Bronchial epithelial cell (primary cell): ENCODE measurements at places on chromosomes 16 and 17.
A peak's percentile ranks its signal among the peaks of the same experiment; 100 is the strongest.

GRCh38 chr16:87465879-87466278, 26.9 kb downstream of the ZCCHC14 start:
- DNase-seq = no peak

DNA sequence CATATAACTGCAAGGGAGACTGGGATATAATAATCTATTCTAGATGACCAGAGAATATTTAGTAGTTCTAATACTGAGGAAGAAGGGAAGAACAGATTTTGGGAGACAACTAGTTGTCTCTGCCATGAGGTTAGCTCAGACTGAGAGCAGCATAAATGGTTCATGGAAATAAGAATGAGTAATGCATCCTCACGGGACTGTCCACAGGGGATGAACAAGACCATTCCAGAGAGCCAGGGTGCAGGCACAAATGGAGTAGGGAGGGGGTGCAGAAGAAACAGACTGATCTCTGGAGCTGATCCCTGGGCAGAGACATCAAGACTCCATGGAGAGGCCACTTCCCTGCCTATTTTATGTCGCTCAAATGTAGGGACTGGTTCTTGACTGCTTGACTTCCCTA, 30.4 kb downstream of the NLRC5 start:
- no peak for DNase-seq

DNA sequence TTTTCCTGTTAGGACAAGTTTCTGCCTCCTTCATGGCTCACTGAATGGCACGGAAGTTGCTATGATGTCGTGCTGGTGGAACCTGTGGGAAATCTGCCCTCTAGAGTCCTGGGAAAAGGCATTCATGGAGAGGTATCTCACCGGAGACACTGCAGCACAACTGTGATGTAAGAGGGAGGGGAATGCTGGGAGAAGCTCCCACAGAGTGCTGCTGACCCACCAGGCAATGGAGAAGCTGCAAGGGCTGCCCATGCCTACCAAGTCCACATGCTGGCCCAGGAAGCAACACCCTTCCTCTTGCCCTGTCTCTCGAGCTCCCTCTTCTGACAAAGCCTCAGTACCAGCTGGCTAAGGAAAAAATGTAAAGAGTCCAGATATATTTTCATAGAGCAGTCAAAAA, 45.2 kb upstream of the SLC5A11 start:
- DNase-seq = peak; percentile 83

GRCh38 chr16:89020068-89020924, 43.3 kb upstream of the CBFA2T3 start:
- DNase-seq = no peak

- DNase-seq = no peak
Measured at GRCh38 chr17:65446838-65447526, 114.5 kb downstream of the AXIN2 start.

- DNase-seq = peak; percentile 40
Measured at GRCh38 chr16:71807905-71808592, 585 bp downstream of the AP1G1 start.

- DNase-seq = no peak
Measured at GRCh38 chr16:79062821-79063220, 537.7 kb downstream of the MAF start.

- no peak for DNase-seq
Measured at GRCh38 chr16:85399583-85400284, 213.4 kb upstream of the GSE1 start.

DNA sequence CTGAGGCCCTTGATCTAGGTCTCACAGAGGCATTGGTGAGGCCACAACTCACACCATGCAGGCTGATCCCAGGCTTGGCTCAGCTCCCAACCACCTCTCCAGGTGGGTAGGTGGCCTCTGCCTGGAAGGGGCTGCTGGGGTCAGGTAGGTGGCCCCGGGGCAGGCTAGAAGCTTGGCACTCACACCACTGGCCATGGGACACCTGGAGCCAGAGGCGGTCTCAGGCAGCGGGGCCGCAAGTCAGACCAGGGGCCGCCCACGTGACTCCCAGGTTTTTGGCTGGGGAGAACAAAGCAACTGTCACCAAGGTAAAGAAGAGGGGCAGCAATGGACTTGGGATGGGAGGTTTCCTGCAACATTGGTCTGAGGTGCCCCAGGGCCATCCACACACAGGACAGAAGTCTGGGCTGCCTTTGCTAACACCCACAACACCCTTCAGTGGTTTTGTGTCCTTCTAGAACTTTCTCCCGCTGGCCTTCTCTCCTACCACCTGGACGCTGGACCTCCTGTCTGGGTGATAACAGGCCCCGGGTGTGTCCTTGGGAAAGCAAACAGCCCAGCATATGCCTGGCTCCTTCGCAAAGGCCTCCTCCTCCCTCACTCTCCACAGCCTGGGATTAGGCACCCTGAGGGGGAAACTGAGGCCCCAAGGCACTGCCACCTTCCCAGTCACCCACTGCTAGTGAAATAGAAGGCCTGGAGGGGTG, 16.4 kb downstream of the C16orf74 start:
- no peak for DNase-seq

GRCh38 chr17:73650140-73650539, 5.9 kb upstream of the SDK2 start:
- DNase-seq = no peak

DNA sequence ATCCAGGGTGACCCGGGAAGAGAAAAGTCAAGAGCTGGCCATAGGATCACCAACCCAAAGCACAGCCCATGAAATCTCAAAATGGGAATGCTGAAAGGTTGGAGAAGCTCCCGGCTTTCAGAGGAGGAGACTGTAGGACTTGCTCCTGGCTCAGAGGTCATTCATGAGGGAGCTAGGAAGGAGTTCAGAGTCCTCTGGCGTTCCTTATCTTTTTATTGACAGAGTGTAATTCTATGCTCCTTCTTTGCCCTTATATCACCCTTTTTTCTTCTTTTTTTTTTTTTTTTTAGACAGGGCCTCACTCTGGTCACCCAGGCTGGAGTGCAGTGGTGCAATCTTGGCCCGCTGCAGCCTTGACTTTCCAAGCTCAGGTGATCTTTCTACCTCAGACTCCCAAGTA, 27.3 kb upstream of the CNOT1 start:
- no peak for DNase-seq

DNA sequence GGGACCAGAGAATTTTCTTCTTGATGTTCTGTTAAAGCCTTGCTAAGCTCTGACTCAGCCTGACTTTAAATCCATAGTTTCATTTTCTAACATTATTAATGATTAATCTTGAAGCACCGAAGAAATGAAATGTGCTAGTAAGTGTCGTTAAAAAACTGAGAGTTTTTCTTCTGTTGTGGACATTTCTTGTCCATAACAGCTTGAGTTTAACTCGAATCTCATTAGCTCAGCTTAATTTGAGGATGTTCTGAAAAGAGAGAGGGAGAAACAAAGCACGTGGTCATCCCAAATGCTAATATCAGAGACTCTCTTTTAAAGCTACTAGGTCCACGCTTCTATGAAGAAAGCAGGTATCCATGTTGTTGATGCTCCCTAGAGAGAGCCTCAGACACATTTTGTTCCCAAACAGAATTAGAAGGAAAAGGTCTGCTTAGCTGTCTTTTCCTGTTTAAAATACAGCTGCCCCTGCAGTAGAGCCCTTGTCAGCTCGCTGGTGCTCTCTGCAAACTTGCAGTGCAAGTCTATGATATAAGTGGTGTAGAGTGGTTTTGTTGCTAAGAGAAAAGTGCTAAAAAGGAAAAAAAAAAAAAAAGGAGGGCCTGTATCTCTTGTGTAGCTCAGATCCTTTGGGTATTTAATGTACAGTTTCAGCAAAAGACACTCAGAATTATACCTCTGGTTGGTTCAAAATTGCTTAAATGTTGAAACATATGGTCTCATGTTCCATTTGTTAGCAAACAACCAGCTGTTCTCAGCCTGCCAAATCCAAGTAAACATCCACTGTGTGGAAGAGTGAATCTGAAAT, 191.1 kb upstream of the TBX2 start:
- DNase-seq = peak; percentile 7

GRCh38 chr17:50439008-50439407, 13.0 kb downstream of the ACSF2 start:
- no peak for DNase-seq

GRCh38 chr17:30117675-30118081, 1.1 kb downstream of the NSRP1 start:
- DNase-seq = no peak

DNA sequence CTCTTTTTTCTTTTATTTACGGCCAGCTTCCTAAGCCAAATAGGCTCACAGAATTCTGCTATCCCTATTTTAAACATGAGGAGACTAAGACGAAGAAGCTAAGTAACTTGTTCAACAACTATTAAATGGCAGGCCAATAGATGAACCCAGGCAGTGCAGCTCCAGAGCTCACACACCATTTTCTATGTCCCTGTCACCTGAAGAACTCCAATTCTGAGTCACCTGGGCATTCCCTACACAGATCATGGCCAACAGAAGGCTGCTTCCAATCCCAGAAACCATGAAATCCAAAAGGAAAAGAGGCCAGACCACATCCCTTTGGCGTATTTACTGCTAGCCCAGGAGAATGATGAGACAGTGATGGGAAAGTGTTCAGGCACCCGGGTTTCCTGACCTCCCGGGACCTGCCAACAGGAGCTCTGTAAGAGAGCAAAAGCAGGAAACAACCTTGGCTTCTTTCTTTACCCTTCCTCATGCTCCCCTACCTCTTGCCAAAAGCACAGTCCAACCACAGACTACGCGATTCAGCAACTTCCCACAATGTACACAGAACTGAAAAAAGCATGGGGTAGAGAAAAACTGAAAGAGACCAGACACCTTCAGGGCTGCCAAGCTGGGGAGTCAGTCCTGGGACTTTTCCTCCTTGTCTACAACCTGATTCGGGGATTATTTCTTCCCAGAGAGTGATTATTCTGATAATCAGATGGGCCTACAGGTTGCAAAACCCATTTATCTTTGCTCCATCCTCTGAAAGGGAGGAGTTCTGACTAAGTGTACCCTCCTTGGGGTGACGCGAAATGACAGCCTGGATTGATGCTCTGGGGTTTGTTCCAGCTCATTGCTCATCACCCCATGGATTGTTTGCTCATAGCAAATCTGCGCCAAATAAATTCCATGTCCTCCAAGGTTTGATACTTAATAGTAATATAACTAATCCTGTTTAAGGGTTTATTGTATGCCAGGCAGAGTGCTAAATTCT, 47.8 kb upstream of the HAS3 start:
- peak; percentile 94 for DNase-seq

DNA sequence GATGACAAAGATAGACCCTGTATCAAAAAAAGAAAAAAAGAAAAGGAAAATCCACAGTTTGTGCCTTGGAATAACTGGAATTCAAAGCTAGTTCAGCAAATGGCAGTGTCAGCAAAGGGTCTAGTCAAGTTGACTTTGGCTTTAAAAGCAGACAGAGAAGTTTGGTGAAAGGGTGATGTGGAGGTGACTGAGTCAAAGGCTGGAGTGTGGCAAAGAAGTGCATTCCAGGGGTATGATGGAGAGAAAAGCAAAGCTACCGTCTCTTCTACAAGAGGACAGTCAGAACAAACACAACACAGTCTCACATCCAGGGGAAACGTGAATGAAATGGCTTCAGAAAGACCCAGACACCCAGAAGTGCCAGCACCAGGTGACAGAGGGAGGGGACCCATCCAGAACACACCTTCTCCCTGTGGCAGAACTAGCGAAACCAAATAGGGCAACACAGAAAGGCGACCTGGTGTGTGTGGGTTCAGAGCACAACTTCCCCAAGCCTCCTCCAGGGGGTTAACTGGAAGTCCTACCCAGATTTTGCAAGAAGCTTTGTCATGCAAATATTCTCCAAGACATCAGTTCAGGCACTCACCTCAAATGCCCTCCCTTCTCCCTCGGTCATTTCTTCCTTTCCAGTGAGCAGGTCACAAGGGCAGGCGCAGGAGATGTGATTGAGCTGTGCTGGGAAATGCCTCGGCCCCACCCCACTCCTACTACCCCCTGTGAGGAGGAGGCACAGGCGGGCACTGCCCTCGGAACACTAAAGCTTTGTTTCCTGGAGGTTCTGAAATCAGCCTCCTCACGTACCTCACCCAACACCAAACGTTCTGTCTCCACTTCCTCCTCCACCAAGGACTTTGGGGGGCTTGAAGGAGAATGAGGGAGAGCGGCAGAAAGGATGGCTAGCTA, 481.9 kb downstream of the SOX9 start:
- DNase-seq = peak; percentile 72

DNA sequence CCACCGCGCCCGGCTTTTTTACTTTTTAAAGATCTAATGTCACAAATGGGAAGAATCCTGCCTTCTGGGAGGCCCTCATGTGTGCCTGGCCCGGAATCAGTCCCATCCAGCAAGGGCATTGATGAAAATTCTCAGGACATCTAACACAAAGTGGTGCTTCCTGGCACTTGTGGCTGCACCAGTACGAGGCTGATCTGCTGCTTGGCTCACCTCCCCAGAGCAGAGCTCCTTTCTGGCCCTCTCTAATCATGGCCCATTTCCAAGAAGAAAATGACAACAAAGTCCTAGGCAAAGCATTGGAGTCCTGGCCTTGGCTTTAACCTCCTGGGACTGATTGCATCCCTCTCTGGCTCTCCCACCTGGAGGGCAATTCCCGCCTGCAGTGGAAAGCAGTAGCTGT, 50.7 kb upstream of the SIAH1 start:
- DNase-seq = no peak

GRCh38 chr16:77961814-77962213, 60.5 kb upstream of the CLEC3A start:
- DNase-seq = no peak

DNA sequence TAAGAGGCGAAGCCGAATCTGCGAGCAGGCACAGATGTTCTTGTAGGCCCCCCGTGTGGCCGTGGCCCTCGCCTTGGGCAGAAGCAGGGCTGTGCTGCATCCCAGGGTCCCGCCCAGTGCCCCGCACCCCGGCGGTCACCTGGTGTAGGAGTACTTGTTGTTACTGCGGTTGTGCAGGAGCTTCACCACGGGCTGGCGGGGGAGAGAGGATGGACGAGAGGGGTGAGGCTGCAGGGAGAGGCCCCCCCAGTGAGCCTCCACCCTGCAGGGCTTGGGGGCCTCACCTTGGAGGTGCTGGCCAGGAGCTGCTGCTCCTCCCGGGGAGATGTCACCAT, 11.4 kb downstream of the ASPHD1 start:
- no peak for DNase-seq

DNA sequence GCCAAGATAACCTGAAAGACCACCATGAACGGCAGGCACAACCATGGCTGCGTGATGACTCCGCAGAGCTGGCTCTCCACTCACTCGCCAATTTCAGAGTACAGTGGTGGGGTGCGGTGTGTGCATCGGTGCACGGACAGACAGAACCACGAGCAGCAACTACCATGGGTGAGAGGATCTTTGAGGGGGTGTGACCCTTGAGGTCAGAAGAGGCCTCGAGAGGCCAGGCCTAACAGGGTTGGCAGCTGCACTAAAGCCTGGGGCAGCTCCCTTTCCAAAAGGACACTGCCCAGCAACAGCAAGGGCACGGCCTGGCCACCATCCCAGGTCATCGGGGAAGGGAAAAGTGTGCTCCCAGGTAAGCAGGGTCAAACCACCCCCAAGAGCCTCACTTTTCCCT, 1.9 kb upstream of the ECI1 start:
- no peak for DNase-seq

DNA sequence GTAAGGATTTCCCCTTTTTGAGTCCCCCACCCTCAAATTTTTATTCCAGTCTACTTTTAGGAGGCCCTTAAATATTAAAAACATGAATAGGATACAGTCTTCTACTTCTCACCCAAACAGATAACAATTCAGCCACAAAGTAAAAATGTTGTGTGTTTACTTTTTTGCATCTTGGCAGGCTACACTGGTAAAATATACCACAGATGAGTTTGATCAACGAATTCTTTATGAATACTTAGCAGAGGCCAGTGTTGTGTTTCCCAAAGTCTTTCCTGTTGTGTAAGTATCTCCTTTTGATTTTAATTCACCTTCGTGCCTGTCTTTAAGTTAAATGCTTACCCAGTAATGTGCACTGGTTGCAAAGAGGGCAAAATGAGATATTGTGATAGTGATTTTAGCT, 34.4 kb upstream of the RAB11FIP4 start:
- DNase-seq = no peak

GRCh38 chr16:7037495-7037894, 295.1 kb upstream of the RBFOX1 start:
- DNase-seq = no peak
